ENCODE measurements at places on chromosomes 3 and 15.
A peak's percentile ranks its signal among the peaks of the same experiment; 100 is the strongest.

- DNase-seq, result no peak
Measured at GRCh38 chr3:95210878-95211277, 1148.0 kb downstream of the NSUN3 start.

GRCh38 chr3:81910244-81910852, 148.9 kb upstream of the GBE1 start:
- DNase-seq, result peak; percentile 39

GRCh38 chr15:71049706-71050422, 65.4 kb upstream of the THSD4 start:
- no peak for DNase-seq

- no peak for DNase-seq
Measured at GRCh38 chr15:60788692-60789103, 309.8 kb upstream of the ICE2 start.

DNA sequence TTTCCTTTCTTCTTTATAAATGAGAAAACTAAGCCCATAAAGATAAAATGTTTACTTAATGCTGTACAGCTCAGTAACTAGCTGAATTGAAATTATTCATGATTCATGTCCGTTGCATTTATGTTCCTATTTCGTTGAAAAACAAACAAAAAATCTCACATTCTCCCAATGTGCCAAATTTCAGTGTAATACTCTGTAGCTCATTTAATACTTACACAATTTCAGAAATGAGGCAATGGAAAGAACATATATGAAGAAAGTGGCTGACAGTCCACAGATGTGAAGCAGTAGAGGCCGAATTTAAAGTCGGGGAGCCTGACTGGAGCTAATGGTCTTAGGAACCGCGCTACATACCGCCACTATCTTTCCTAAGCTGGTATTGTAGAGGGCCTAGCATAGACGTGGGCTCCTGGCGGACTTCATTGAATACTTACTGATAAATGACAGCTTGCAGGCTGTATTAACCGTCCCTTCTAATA, 651 bp downstream of the PLSCR2 start:
- DNase-seq, result no peak

- peak; percentile 35 for DNase-seq
Measured at GRCh38 chr3:173938159-173938558, 540.6 kb downstream of the NLGN1 start.

GRCh38 chr3:126910231-126910630, 72.7 kb upstream of the PLXNA1 start:
- no peak for DNase-seq

DNA sequence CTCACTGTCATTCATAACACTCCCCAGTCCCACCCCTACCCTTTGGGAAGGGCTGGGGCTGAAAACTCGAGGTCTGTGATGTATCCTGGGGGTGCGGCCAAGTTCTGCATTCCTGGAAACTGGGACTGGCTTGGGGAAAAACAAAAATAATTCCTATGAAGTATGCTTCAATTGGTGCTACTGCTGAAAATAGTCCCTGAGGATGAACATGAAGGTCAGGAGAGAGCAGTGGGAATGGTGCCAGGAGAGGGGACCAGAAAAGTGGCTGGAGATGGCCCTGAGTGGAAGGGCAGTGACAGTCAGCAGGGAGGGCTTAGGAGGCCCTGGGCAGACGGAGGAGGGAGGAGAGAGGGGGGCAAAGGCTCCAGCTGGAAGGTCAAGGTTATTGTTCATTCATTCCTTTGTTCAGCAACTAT, 4.8 kb upstream of the ISLR start:
- DNase-seq, result no peak

GRCh38 chr3:12097971-12098370, 60.7 kb downstream of the TIMP4 start:
- DNase-seq, result no peak

DNA sequence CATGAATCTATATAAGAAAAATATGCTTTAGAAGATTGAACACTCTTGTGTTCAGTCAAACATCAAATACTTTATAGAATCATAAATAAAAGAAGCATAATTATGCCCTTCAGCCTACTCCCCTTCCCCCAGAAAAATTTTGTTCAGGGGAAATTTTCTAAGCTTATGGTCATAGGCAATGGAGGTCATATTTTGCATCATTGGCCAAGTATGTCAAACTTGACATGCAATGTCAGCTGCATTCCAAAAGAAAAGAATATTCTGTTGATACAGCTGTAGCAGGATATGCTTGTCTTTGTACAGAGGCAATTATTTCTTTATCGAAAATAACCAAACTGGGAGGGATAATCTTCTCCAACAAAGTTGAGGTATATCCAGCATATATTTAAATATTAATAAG, 328.2 kb downstream of the ZIC1 start:
- no peak for DNase-seq

DNA sequence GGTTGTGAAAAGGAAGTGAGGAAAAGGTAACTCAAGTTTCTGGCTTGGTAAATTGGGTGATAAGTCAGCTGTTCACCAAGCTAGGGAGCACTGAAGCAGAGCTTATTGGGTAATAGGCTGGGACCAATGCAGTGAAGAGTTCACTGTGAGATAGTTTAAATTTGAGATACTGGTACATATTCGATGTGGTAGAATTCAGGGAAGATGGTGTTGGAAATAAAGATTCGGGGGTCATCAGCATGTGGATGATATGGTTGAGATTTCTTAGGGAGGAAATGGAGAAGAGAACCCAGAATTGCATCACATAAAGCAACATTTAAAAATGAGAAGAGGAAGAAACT, 16.9 kb downstream of the MME start:
- DNase-seq, result no peak
